ENCODE measurements at places on chromosomes 1 and 21.

DNA sequence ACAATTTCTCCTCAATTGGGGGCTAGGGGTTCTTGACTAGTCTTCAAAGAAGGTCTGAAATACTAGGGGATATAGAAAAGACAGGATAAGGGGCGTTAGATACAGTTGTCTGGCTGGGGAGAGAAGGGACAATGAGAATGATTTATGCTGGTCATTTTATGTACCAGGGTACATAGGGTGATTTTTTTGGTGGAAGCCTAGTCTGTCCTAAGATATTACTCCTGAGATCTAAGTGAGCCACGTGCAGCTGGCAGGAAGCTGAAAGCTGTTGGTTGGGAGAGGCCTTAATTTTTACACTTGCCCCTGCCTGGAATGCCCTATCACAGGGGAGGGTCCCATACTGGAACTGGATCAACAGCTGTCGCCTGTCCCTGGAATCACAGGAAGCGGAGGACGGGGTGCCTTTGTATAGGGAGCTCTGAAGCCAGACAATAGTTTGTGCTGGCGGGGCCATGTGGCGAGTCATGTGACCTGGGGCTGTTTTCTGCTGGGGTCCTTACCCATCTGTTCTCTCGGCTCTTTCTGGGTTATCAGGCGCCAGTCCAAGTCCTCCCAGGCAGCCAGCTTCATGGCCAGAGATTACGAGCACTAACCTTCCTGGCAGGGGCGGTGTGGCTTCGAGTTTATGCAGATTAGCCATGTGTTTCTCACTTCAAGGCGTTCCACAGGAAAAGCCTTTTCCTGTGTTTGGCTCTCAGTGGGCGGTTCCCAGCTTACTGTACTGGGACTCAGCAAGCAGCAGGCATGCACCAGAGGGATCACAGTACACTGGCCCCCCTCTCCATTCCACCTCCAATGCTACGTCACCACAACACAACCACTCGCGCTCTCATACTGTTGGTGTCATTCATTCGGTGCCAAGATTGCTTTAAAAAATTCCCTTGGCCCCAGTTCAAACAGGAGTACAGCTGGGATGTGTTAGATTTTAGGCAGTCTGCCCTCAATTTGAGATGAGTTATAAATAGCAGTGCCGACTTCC is 27.5 kb downstream of the ARID1A start:
- no peak for DNase-seq

GRCh38 chr1:54548389-54549044 is 489 bp downstream of the ACOT11 start:
- peak; percentile 25 for DNase-seq

- no peak for DNase-seq
Observed at GRCh38 chr1:55062801-55063576, 23.6 kb downstream of the PCSK9 start.

DNA sequence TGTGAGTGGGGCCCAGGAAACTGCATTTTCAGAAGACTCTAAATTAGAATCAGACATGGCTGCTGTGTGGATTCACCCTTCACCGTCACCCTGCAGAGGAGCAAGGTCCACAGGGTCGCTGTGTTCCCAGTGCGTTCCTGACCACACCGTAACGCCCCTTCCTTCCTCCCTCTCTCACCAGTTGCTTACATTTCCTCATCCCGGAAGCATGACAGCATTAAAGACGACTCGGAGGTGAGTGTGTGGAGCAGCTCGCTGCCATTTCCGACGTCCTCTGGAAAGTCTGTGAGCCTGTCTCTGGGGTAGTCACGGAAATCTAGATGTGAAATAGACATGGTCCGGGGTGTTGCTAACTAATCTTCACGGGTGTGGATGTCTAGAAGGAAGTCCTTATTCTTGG is 45.9 kb downstream of the FAAP20 start:
- DNase-seq = no peak

DNA sequence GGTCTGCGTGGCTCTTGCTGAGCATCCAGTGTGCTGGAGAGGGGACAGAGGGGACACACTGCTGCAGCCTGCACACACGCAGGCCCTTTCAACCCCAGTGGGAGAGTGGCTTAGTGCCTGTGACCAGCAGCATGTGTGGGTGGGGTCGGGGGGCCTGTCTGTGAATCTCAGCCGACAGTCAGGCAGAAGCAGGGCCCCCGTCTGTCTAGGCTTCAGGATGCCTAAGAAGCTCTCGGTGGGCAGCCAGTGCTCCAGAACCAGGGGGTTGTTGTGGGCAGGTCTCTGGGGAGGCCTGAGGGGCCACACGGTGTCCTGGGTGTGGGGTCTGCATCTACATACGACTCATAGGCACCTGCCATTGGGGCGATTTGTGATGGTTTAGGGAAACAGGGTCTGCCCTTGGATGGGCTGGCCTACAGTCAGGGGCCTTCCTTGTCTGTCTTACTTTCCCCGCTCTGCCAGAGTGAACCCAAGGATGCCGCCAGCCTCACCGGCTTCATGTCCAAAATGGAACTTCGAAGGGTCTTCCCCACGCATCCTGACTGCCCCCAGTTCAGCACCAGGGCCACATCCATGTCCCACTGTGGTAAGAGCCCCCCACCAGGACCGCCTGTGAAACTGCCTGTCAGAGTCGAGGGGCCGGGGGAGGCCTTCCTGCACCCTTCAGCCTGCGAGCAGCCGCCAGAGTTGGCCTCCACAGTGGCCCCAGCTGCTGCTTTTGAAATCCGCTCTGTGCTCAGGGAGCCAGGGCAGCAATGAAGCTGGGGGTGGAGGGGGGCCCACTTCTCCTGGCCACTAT is 1.6 kb downstream of the CCDC27 start:
- DNase-seq = no peak

DNA sequence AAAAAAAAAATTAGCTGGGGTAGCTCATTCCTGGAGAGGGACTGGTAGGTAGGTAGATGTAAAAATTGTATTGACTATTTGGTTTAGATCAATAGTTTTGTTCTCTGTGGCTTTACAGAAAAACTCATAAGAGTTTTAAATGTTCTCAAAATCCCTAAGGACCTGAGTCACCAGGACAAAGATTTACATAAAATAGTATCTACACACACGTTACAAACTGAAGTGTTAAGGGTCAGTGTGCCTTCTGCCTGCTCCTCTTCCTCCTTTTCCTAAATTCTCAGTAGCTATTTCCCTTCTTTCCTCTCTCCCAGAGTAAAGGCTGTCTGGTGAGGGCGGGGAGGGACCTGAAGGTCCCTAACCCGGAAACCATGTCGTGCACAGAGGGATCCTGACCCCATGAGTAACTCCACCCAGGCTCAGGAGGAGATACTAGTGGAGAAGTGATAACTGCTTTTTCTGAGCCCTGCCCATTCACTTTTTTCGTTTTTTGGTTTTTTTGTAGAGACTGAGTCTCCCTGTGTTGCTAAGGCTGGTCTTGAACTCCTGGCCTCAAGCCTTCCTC is 8.1 kb downstream of the PLEKHM2 start:
- no peak for DNase-seq

GRCh38 chr1:205108464-205108863 is 13.3 kb downstream of the RBBP5 start:
- DNase-seq = no peak

DNA sequence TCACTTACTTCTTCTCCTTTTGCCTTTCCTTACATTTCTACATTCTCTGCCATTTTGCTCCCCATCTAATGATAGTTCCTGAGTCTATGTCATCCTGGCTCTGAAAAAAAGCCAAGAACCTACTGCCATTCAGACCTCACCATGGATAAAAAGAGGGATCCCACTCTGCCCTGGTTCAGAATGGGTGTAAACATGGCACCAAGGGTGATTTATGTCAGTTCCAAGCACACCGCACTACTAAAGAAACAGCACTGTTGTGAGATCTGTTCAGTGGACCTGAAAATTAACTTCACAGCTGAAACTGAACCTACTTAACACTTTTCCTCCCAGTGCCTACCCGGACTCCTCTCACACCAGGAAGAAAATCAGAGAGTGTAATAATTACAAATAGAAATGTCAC is 72.3 kb upstream of the NTPCR start:
- DNase-seq = no peak

- DNase-seq = no peak
Observed at GRCh38 chr21:38308532-38309119, 51.8 kb downstream of the KCNJ15 start.
